Activated T-cell treated with anti-CD3 and anti-CD28 coated beads for 24 hours (primary cell): ENCODE measurements at places on chromosomes 1 and 21.

- no peak for DNase-seq
These were observed 11.5 kb downstream of the TEX46 start for GRCh38 chr1:23004112-23004511.

GRCh38 chr1:158147869-158148268, 32.8 kb upstream of the CD1D start:
- no peak for DNase-seq

DNA sequence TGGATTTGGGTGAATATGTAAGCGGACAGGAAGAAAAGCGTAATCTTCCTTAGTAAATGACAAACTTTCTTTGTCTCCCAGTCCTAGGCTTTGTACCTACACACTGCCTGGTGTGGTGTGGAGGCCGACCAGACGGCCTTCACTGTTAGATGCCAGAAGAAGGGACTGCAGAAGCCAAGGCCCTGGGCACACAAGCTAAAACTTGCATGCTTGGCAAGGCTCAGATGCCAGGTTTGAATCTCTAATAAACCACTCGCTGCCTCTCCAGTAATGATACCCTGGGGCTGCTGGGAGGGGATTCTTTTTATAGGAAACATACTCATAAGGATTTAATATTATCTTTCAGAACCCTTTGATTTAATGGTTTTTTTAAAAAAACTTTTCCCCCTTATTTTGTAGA, 263.8 kb downstream of the PTPRC start:
- no peak for DNase-seq

DNA sequence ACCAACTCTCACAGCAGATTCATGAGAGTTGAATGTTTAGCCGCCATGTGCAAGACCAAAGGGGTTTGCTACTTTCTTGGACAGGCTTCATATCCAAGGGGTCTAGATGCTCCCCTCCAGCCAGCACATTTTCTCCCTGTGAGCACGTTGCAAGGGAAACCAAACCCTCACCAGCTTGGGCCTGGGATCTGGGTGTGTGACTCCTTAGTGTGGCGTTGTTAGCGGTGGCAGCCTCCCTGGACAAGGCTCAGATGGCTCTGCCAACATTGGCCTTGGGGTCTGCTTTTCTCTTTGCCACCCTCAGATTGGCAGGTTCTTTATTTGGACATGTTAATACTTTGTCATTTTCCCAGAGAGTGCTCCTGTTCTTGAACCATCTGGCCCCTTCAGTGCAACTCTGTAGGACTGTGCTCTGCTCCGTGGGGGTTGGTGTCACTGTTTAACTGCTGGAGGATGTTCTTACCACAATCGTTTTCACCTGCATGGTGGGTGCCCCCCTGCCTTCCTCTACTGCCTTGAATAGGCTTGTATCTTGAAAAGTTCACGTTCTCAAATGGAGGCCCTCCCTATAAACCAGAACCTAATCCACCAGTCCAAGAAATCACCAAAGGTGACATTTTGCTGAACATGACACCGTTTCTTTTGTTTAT, 13.4 kb downstream of the ABCG1 start:
- DNase-seq: no peak

GRCh38 chr1:245493029-245493428, 338.2 kb downstream of the KIF26B start:
- no peak for DNase-seq

DNA sequence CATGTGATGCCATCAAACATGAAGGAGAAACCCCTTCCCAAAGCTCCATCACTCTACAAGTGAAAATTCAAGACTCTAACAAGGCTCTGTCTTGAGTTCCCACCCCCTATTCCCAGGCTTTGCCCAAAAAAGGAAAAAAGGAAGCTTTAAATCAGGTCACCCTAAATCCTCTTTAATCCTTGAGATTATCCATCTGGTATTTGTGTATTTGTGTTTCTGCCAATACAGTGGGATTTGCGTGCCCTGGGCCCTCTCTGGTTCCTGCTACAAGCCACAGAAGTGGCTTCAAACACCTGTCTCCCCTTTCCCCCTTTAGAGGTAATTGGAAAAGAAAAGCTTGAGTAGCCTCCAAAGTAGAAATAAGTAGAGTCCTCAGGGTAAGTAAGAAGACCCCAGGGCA, 120.4 kb downstream of the EDEM3 start:
- DNase-seq: no peak

DNA sequence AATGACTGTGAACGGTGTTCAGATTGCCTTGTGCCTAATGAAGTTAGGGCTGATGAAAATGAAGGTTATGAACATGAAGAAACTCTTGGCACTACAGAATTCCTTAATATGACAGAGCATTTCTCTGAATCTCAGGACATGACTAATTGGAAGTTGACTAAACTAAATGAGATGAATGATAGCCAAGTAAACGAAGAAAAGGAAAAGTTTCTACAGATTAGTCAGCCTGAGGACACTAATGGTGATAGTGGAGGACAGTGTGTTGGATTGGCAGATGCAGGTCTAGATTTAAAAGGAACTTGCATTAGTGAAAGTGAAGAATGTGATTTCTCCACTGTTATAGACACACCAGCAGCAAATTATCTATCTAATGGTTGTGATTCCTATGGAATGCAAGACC, 96.6 kb downstream of the ZFYVE9 start:
- no peak for DNase-seq
